ENCODE measurements at places on chromosomes 6 and 20.

DNA sequence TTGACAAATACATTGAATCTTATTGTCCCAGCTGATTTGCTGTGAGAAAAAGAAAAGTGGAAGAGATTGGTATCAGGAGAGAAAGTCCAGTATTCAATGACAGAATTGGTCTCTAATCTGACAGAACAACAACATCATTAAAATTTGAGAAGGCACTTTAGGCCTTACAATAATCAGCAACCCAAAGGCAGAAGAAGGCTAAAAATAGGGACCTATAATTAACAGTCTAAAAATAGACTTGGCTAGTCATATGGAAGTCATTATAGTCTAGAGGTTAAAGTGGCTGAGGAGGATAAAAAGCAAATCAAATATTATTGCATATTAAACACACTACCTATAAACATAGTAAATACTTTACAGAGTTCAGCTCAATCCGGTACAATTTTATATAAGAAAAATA lies 393.6 kb upstream of the JAG1 start:
- no peak for DNase-seq

DNA sequence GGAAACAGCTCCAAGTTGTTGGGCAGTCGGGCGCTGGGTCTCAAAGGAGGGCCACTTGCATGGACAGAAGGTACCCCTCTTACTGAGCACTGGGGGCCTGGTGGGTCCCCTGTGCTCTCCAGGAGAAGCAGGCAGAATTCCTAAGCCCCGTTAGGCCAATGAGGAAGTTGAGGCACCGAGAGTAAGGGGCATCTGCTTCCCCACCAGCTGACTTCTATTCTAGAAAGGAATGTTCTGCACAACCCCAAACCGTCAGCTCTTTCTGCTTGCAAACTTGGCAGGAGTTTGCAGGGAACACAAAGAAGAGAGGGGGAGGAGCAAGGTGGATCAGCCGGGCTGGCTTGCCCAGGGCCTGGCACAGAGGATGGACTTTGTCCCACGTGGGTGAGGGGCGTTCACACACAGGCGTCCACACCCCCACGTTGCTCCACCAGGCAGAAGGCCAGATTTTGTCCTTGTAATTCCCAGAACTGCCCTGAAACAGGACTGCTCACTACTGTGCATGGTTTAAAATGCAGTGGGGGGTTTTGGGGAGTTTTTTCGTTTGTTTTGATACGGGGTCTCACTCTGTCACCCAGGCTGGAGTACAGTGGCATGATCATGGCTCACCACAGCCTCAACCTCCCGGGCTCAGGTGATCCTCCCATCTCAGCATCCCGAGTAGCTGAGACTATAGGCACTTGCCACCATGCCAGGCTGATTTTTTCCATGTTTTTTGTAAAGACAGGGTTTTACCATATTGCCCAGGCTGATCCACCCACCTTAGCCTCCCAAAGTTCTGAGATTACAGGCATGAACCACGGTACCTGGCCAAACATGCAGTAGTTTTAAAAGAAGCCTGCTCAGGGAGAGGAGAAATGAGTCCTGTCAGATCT lies 93.3 kb downstream of the SNX5 start:
- no peak for DNase-seq

DNA sequence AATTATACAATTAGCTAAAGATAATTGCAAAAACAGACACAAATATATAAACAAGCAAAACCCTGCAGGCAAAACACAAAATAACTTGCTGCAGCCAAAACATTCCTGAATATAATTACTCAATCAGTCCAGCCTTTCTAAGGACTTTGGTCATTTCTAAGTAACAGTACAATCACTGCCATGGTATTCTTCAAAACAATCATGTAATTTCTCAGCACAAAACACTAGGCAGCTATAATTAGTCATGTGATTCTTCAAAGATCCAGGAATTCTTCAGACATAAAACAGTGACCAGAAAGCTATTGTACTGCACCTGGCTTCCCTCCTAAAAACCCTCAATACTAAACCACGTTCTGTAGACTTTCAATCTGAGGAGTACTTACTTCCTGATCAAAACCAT lies 881.1 kb downstream of the EPHA7 start:
- DNase-seq = no peak

- DNase-seq = peak; percentile 19
These were observed 55.0 kb upstream of the HLA-A start for GRCh38 chr6:29887330-29887818.

DNA sequence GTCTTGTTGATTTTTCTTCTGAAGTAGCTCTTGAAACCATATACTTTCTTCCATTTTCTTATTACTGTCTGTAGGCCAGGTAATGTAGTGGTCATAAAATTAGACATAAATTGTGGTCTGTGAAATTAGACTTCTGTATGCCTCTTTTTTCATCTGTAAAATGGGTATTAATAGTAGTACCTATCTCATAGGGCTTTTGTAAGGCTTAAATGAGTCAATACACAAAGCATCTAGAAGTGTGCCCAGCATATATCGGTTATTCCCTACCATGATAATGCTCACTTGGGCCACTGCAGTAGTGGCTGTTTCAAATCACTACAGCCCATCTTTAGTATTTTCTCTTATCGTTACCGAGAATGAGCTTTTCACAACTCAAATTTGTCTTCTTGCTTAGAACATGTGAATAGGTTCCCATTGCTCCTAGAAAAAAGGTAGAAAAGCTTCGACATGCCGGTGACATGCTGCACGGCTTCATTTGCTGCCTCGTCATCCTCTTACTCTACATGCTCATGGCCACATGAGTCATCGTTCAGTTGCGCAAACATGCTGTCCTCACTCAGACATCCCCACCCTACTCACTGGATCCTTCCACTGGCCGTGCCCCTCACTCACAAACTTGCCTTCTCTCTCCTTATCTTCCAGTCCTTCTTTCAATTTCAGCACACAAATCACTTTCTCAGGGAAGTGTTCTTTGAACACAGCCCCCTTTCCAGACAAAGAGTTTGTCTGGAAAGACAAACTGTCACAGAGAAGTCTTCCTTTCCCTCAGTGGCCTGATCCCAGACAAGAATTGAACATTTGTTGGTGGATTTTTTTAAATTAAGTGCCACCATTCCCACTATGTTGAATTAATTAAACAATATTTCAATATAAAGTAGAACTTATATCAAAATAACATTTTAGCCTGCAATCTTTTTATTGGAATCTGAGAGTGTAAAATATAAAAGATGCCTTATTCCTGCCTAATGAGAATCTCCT lies 32.2 kb upstream of the ERVFRD-1 start:
- DNase-seq = no peak

GRCh38 chr6:34362909-34363680 lies 29.4 kb downstream of the NUDT3 start:
- DNase-seq = peak; percentile 1

- DNase-seq = peak; percentile 89
These were observed 48.9 kb downstream of the NOL4L start for GRCh38 chr20:32535953-32536823.
